Activated naive CD8-positive, alpha-beta T cell treated with anti-CD3 and anti-CD28 coated beads, Interleukin-2, amount 10 ng/mL, durations not matched to agents 7 days and 5 days (primary cell): ENCODE measurements at places on chromosomes 4 and X. TPM values are rescaled to one million over a fixed set of nuclear protein-coding genes. Genes with fewer than 3 reads are reported as not detected.
A peak's percentile ranks its signal among the peaks of the same experiment; 100 is the strongest.

IL2 gene
- 1.7 TPM for total RNA-seq

USP11 gene
- 101 TPM for total RNA-seq

POF1B gene
- 0.11 TPM for total RNA-seq

GRCh38 chrX:31199056-31199839 lies 127.4 kb upstream of the FTHL17 start:
- no peak for DNase-seq
- no peaks in the 10 kb centered on the region for H3K36me3 ChIP-seq
- no peaks in the 10 kb centered on the region for H3K27me3 ChIP-seq
- no peak overlapping the region for H3K4me3 ChIP-seq
- no peaks in the 10 kb centered on the region for H3K4me1 ChIP-seq
- no peak overlapping the region for H3K27ac ChIP-seq

DNA sequence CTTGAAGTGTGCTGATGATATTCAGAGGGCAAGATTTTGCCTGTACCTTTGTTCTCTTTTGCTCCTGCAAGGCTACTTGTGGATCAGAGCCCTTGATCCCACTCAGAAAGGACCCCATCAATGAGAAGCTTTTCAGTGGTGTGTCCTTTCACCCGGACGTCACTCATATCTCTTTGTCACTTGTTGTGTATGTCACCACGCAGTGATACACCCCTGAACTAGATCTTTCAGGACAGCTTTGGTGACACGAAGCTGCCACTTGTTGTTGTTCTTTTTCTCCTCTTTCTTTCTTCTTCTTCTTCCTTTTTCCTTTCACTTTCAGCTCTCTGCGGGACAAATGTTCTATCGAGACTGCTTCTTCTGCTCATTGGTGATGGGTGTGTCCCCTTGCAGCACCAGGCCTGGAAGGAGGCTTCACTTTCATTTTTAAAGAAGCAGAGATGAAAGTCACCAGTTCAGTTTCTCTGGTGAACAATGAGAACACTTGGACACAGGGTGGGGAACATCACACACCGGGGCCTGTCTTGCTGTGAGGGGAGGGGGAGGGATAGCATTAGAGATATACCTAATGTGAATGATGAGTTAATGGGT lies 83.6 kb downstream of the NBDY start:
- H3K27me3 ChIP-seq, result no peaks in the 10 kb centered on the region
- H3K4me3 ChIP-seq, result peak overlapping the region; percentile 85
- H3K36me3 ChIP-seq, result peaks cover 13% of the 10 kb centered on the region
- H3K27ac ChIP-seq, result peak overlapping the region; percentile 100
- H3K4me1 ChIP-seq, result peaks cover 30% of the 10 kb centered on the region

WDR1 gene
- total RNA-seq, result 371 TPM

DNA sequence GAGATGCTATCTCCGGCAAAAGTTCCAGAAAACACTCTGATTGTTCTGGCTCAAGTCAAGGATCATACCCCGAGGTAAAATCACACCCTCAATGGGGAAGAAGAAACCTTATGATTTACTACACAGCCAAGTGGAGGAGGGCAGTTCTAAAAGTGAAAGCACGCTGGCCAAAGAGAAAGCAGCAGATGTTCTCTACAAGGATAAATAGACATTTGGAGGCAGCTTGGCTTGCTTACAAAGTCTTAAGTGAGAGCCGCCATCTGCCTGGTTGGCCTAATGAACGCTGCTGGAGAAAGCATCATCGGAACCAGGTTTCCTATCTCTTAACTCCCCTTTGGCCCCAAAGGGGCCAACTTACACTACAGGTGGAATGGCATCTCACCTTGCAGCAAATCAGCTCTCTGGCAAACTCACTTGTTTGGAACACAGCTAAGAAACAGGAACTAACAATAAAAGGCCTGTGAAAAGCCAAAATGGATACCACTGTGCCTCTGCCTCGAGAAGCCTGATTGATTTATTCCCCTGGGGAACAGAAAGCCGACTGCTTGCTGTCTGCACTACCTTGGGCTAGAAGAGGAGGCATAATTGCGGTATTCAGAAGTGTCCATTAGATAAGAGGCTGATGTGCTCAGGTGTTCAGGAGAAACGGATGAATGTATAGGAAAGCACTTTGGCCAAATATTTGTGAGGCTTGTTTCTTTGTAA lies 22.8 kb downstream of the FRAS1 start:
- H3K4me3 ChIP-seq, result no peak overlapping the region
- no peak for DNase-seq
- H3K4me1 ChIP-seq, result no peaks in the 10 kb centered on the region
- peaks cover 42% of the 10 kb centered on the region for H3K27me3 ChIP-seq
- no peak overlapping the region for H3K27ac ChIP-seq

BEX4 gene
- 25.6 TPM for total RNA-seq

ZCCHC12 gene
- total RNA-seq, result not detected

DNA sequence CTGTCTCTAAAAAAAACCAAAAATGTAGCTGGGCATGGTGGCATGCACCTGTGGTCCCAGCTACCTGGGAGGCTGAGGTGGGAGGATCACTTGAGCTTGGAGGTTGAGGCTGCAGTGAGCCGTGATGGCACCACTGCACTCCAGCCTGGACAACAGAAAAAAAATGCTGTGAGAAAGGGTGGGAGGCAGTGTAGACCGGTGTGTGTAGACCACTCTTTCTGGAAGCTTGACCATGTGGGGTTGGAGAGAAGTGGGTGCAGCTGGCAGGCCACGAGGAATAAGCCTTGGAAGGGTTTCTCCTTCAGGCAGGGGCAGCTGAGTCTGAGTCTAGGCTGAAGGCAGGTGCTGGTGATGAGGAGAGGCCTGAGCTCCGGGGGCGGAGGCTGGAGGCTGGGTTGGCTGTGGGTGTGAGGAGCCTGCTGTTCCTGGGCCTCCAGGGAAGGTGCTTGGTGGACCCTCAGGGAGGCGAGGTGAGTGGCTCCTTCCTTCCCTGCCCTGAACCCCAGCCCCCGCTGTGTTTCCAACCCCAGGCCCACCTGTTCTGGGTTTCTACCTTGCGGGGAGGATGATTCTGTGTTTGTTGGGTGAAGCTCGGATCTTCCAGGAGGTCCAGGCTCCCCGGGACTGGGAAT lies 9.3 kb upstream of the TBC1D14 start:
- H3K4me1 ChIP-seq, result peaks cover 24% of the 10 kb centered on the region
- no peaks in the 10 kb centered on the region for H3K27me3 ChIP-seq
- no peak overlapping the region for H3K4me3 ChIP-seq
- peaks cover 1% of the 10 kb centered on the region for H3K36me3 ChIP-seq
- no peak for DNase-seq
- peak overlapping the region; percentile 95 for H3K27ac ChIP-seq

DNA sequence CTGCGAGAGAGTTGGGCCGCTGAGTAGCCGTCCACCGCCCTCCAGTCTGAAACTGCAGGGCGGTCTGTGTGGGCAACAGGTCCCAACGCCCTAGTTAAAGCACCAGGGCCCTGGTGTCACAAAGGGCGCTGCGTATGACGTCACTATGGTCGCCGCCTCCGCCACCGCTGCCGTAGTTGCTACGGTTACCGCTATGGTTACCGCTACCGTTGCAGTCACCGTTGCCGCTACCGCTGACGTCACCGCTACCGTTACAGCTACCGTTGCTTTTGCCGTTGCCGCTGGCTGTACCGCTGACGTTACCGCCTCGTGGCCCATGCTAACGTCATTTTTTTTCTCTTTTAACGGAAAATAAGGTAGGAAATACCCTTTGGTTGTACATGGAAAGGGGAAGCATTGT lies at the start of gene PPP1R2C:
Gene PPP1R2C (minus strand): TSS at position 68 of the 400 bp plus-strand sequence. CDS start 84 bp downstream, outside the sequence.
- H3K4me3 ChIP-seq, result no peak within 1 kb of the TSS
- no peaks in the 10 kb centered on the region for H3K27me3 ChIP-seq
- H3K4me1 ChIP-seq, result peaks cover 1% of the 10 kb centered on the region
- DNase-seq, result no peak
- no peak within 1 kb of the TSS for H3K27ac ChIP-seq
- peaks cover 7% of the 10 kb centered on the region for H3K36me3 ChIP-seq

MUC7 gene
- not detected for total RNA-seq

TGIF2LX gene
- total RNA-seq, result not detected

- no peaks in the 10 kb centered on the region for H3K36me3 ChIP-seq
- no peak overlapping the region for H3K27ac ChIP-seq
- H3K4me1 ChIP-seq, result no peaks in the 10 kb centered on the region
- DNase-seq, result no peak
These were observed 329.9 kb downstream of the SMARCA1 start for GRCh38 chrX:129193357-129193756.

DNA sequence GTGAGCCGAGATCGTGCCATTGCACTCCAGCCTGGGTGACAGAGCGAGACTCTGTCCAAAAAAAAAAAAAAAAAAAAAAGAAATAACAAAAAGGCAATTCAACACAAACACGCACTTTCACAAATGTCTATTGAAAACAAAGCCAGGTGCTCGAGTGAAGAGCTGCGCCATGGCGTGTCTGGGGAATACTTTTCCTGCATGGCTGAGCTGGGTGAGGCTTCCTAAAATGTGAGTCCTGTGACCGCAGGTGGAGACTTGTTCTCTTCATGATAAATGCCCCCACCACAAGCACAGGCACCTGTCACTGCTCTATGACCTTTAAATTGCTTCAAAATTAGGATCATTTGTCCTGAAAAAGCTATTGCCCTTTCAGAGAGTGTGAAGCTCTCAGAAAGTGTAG lies 4.0 kb upstream of the ABLIM2 start:
- peaks cover 2% of the 10 kb centered on the region for H3K36me3 ChIP-seq
- peaks cover 7% of the 10 kb centered on the region for H3K27me3 ChIP-seq

- DNase-seq, result no peak
- H3K27ac ChIP-seq, result no peak overlapping the region
These were observed 61.5 kb downstream of the IGSF1 start for GRCh38 chrX:131227608-131228007.

- peak overlapping the region; percentile 94 for H3K27ac ChIP-seq
- H3K4me3 ChIP-seq, result peak overlapping the region; percentile 99
- no peaks in the 10 kb centered on the region for H3K27me3 ChIP-seq
- H3K36me3 ChIP-seq, result no peaks in the 10 kb centered on the region
- peaks cover 27% of the 10 kb centered on the region for H3K4me1 ChIP-seq
These were observed 595 bp downstream of the MBNL3 start for GRCh38 chrX:132488180-132488705.

DNA sequence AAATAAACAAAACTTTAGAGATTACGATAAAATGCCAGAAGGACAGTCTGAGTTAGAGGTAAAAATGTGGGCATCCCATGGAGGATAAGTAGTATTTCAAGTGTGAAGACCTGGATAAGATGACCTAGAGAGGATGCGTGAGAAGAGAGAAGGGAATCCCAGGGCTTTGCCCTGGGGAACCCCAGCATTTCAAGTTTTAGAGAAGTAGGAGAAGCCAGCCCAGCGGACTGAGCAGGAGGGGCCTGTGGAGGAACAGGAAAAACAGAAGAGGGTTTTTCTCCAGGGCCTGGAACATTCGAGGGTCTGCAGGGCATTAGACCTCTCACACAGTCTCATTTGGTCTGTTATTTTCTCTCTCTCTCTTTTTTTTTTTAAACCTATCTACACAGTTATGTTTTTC lies 2.9 kb upstream of the CFP start:
- H3K27ac ChIP-seq, result no peak overlapping the region
- H3K27me3 ChIP-seq, result no peaks in the 10 kb centered on the region
- H3K4me3 ChIP-seq, result no peak overlapping the region
- H3K4me1 ChIP-seq, result peaks cover 19% of the 10 kb centered on the region
- H3K36me3 ChIP-seq, result peaks cover 7% of the 10 kb centered on the region
- DNase-seq, result no peak

- no peaks in the 10 kb centered on the region for H3K36me3 ChIP-seq
- H3K4me1 ChIP-seq, result peaks cover 19% of the 10 kb centered on the region
- peak overlapping the region; percentile 14 for H3K4me3 ChIP-seq
- peak overlapping the region; percentile 50 for H3K27ac ChIP-seq
- DNase-seq, result no peak
These were observed 14.0 kb upstream of the KIAA0232 start for GRCh38 chr4:6768539-6768905.

DNA sequence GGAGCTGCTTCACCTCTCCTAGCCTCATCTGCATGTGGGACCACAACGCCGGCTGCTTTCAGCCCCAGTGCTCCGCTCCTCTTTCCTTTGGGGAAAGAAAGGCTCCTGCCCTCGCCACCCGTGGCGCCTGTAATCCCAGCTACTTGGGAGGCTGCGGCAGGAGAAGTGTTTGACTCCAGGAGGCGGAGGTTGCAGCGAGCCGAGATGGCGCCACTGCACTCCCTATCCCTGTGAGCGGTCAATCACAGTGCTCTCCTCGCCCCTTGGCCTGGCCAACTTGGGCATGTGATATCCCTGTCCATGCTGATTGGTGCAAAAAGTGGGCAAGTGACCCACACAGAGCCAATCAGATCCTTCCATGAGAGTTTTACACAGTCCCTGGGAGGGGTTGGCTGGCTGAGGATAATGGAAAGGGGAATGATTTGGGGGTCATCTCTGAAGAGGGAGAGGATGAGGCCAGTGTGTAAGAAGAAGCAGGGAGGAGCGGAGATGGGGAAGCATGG lies 56.2 kb downstream of the WFS1 start:
- H3K4me3 ChIP-seq, result no peak overlapping the region
- H3K27me3 ChIP-seq, result peaks cover 34% of the 10 kb centered on the region
- DNase-seq, result no peak
- H3K27ac ChIP-seq, result no peak overlapping the region

GRCh38 chr4:39657465-39657864 lies 18.8 kb upstream of the SMIM14 start:
- no peaks in the 10 kb centered on the region for H3K27me3 ChIP-seq
- no peak for DNase-seq
- H3K27ac ChIP-seq, result no peak overlapping the region
- H3K36me3 ChIP-seq, result peaks cover 2% of the 10 kb centered on the region
- H3K4me3 ChIP-seq, result no peak overlapping the region
- peaks cover 7% of the 10 kb centered on the region for H3K4me1 ChIP-seq

GRCh38 chr4:126372634-126373033 lies 1057.9 kb downstream of the FAT4 start:
- H3K27me3 ChIP-seq, result no peaks in the 10 kb centered on the region
- DNase-seq, result no peak
- H3K4me1 ChIP-seq, result no peaks in the 10 kb centered on the region
- H3K36me3 ChIP-seq, result no peaks in the 10 kb centered on the region
- H3K4me3 ChIP-seq, result no peak overlapping the region

FHDC1 gene
- 0.26 TPM for total RNA-seq

DNA sequence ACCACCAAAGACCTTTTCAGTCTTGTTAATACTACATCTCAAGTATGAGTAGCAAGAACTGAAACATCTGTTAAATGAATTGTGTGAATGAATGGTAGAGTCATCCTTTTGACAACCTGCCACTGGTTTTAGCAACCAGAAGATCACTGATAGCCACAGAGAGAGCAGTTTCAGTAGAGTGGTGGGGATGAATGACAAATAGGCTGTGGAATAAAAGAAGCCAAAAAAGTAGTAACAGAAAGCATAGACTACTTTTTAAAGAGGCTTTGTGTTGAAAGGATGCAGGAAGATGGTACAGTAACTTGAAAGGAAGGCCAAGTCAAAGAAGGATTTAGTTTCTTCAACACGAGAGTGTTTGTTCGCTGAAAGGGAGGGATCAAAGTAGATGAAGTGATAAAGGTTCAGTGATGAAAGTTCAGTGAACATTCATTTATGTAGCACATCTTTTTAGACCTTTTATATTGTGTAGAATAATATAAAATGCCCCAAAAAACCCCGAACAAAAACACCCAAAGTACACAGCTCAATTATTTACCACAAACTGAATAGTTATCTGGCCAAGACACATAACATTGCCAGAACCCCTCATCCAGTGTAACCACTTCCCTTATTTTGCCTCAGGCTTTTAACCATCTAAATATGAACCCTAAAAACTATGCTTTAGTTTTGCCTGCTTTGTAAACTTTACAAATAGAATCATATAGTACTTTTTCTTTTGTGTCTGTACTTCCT lies 40.1 kb upstream of the EIF1AX start:
- H3K4me1 ChIP-seq, result peaks cover 12% of the 10 kb centered on the region
- peak overlapping the region; percentile 10 for H3K4me3 ChIP-seq
- no peaks in the 10 kb centered on the region for H3K27me3 ChIP-seq
